ENCODE measurements at places on chromosomes 13 and 19.

GRCh38 chr13:100870898-100871297, 196.3 kb upstream of the TMTC4 start:
- DNase-seq = no peak

- DNase-seq = no peak
Measured at GRCh38 chr13:48156466-48156865, 61.6 kb upstream of the MED4 start.

DNA sequence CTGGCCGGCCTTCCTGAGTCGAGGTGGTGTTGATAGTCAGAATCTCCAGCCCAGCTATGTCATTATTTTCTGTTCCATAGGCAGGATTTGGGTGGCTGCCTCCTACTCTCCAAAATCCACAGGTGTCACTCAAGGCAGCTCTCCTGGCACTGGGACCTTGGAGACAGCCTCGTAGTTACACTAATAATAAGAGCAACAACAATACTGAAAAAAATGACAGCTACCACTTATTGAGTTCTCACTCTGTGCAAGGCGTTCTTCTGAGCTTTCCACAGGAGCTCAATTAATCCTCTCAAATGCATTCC, 12.2 kb upstream of the KLK12 start:
- DNase-seq = no peak

DNA sequence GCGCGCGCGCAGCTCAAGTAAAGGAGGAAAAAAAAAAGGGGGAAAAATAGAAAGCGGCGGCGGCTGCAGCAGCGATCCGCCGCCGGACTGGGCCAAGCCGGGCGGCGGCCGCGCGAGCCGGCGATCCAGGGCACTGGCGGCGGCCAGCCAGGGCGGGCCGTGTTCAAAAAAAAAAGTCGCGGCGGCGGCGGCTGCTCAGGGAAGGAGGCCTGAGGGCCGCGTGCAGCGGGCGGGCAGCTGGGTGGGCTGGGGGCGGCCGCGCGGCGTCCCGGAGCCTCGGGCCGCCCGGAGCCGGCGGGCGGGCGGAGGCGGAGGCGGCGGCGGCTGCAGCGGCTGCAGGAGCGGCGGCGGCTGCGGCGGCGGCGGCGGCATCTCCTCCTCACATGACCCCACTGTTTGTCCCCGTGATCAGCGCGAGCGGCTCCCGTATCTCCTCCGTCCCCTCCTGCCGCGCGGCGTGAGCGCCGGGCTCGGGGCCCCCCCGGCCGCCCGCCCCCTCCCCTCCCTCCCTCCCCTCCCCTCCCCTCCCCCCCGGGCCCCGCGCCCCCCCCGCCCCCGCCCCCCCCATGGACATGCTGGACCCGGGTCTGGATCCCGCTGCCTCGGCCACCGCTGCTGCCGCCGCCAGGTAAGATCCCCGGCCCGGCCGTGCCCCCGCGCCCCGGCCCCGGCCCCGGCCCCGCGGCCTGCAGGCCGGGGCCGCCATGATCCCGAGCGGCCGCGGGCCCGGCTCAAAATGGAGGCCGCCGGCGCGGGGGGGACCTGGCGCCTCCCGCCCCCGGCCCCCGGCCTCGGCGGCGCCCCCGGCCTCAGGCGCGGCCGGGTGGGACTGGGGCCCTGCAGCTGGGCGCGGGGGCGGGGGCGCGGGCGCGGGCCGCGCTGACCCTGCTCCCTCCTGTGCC, at the start of gene USF2:
USF2 (plus strand) TSS at position 427 of the 902 bp plus-strand sequence; CDS start at position 567, 140 bp downstream.
- DNase-seq = peak; percentile 89

DNA sequence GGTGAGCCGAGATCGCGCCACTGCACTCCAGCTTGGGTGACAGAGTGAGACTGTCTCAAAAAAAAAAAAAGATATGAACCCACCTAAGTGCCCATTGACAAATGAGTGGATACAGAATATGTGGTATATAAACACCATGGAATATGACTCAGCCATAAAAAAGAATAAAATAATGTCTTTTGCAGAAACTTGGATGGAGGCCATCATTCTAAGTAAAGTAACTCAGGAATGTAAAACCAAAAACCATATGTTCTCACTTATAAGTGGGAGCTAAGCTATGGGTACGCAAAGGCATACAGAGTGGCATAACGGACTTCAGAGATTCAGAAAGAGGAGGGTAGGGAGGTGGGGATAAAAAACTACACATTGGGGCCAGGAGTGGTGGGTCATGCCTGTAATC, 29.5 kb downstream of the PLA2G4C start:
- DNase-seq = no peak

DNA sequence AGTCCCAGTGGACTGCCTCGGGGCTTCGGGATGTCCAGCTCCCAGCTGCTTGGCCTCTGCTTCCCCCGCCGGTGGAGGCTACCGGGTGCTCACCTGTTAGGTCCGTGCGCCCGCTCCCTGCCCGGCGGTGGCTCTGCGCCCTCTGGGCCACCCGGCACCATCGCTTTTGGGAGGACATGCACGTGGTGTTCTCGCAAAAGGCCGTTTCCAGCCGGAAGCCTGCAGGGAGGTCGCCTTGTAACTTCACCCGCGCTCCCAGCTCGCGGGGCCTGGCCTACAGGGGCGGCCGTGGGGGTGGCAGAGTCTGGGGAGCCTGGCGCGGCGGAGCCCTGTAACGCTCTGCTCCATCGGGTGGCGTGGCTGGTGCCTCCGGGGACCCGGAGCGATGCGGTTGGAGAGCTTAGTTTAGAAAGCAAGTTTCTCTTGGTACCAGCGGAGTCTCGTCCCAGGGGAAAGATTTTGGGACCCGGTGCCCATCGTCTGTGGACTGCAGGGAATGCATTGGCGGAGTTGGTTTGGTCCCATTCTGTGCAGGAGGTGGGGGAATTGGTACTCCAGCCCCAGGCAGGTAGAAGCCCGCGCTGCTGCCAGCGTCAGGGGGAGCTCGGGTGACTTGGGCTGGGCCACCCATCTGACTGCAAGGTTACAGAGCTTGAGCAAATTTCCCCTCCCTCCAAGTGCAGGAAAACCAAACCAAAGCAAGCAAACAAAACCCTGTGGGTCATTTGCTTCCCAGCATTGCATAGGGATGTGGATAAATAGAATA, 673 bp downstream of the SPATA13 start:
- DNase-seq = peak; percentile 23

DNA sequence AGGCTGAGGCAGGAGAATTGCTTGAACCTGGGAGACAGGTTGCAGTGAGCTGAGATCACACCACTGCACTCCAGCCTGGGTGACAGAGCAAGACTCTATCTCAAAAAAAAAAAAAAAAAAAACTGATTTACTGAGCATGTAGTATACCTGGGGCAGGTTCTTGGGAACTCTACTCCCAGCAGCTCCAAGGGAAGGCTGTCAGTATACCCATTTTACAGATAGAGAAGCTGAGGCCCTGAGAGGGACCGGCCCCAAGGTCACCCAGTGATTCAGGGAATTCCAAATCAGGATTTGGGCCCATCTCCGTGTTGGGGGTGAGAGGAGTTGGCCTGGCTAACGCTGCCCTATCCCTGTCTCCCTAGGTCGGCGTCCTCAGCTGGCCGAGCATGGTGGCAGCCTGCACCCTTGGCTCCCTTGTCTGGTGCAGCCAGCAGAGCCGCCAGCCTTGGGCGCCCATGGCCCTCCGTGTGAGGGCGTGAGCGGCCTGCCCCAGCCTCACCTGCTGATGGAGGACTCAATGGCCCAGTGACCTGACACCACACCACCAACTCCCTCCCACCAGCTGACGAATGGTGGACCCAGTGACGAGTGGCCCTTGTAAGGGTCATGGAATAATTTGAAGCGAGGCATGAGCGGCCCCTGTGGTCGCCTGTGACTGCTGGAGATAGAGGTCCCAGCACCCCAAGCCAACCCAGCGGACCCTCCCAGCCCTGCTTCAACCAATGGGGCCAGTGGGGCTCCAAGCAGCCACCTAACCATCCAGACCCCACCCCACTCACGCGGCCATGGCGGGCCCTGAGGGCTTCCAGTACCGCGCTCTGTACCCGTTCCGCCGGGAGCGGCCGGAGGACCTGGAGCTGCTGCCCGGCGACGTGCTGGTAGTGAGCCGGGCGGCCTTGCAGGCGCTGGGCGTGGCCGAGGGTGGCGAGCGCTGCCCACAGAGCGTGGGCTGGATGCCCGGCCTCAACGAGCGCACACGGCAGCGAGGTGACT, 2.4 kb downstream of the PIK3R2 start:
- no peak for DNase-seq

DNA sequence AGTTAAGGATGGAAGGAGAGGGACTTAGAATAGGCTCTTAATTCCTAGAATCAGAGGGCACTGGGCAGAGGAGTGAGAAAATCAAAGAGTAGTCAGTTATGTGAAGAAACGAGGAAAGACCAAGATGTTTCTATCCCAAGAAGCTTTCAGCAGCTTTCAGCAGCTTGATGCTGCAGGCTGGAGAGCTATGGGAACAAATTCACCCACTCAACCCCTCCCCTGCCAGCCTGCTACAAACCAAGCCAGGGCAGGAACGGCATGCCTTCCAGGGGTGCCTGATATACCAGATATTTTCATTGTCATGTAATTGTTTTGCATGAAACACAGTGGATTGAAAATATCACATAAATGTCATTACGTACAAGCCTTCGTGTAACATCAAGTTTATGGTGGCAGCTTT, 262.2 kb downstream of the FGF14 start:
- DNase-seq = no peak

DNA sequence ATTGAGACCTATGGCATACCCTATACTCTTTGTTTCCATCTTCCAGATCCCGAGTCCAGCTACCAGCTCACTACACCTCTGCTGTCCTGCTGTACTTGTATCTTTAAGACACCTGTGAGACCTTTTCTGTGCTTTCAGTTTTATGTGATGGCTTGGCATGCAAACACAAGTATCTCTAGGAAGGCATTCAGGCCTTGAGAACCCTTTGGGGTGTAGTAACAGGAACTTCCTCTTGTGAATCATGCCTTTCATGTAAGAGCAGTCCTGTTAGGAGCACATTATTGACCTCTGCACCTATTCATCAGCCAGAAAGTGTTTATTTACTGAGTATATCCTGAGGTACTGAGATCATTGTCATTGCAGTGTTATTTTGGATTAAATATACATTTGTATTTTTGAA, 87.0 kb upstream of the HTR2A start:
- no peak for DNase-seq

DNA sequence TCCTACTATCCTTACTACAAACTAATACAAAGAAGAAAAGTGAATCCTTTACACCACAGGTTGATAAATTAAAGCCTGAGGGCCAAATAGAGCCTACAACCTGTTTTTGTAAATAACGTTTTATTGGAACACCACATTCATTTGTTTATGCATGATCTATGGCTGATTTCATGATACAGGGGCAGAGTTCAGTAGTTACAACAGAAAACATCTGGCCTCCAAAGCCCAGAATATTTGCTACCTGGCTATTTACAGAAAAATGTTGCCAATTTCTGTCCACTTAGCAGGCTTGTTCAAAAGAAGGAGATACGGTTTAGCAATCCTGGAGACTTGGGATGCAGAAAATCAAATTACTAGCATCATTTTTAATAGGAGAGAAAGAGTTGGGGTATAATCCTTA, 24.1 kb downstream of the DCT start:
- no peak for DNase-seq

GRCh38 chr19:41356984-41357739, 3.4 kb upstream of the TGFB1 start:
- no peak for DNase-seq

GRCh38 chr19:709965-710571, 1.3 kb downstream of the PALM start:
- DNase-seq = no peak

- DNase-seq = no peak
Measured at GRCh38 chr19:17340302-17340870, 3.0 kb downstream of the GTPBP3 start.

DNA sequence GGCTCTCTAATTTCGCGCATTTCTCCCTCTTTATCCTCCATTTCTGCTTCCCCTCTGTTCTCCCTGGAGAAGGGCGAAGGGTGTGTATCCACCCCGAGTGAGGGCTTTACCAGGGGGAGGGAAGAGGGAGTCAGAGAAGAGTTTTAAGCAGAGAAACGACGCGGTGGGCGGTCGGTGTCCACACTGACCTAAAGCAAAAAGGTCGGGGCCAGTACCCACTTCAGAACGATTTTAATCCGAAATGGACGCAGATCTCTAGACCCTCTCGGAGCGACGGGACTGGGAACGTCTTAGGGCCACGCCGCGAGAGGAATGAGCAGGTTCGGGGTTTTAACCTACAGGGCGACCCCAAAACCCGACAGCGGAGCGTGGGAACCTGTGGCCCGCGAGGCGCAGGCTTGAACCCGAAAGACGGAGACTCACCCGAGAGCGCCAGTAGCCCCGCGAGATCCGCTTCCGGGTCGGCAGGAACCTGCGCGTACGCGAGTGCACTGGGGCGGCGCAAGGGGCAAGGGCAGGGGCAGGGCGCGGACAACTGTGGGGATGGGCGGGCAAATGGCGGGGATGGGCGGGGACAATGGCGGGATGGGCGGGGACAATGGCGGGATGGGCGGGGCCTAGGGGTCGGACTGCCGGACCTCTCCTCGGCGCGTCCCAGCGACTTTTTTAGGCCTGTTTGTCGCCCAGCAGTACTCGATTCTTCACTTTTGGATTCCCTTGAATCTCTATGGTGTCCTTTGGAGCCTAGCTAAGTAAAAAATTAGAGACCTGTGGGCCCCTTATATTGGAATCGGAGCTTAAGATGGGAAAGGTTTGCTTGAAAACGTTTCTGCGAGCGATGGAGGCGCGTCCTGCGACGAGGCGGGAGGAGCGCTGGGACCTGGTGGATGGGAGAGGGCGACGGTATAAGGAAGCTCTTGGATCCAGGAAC, at the start of gene ZNF677:
ZNF677 (minus strand) TSS at position 463 of the 931 bp plus-strand sequence. CDS start 3,323 bp downstream, outside the sequence.
- peak; percentile 95 for DNase-seq

- DNase-seq = peak; percentile 81
Measured at GRCh38 chr19:12867120-12868099, 13.8 kb downstream of the DNASE2 start.

GRCh38 chr13:93554514-93554913, 327.9 kb downstream of the GPC6 start:
- DNase-seq = no peak

GRCh38 chr19:10095948-10096614, 6.4 kb downstream of the ANGPTL6 start:
- peak; percentile 96 for DNase-seq

GRCh38 chr13:26222520-26223046, 469 bp upstream of the RNF6 start:
- DNase-seq = no peak

DNA sequence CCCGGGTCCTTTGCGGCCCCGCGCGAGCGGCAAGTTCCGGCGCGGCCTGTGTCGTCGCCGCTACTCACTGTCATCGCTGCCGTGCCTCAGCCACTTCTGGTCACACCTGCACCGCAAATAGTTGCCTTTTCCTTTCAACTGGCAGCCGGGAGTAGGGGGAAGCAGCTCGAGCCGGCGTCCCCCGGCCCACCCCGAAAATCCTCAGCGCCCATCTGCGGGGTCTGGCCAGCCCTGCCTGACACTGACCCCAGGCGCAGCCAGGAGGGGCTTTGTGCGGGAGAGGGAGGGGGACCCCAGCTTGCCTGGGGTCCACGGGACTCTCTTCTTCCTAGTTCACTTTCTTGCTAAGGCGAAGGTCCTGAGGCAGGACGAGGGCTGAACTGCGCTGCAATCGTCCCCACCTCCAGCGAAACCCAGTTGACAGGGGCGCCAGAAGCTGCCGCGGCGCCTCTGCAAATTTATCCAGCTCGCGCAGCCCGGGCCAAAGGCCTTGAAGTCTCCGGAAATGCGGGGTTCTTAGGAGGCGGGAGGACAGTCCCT, 1.7 kb downstream of the PDX1 start:
- no peak for DNase-seq

All from muscle of leg (tissue), 16 donors.